ENCODE measurements at places on chromosomes 4 and X.

DNA sequence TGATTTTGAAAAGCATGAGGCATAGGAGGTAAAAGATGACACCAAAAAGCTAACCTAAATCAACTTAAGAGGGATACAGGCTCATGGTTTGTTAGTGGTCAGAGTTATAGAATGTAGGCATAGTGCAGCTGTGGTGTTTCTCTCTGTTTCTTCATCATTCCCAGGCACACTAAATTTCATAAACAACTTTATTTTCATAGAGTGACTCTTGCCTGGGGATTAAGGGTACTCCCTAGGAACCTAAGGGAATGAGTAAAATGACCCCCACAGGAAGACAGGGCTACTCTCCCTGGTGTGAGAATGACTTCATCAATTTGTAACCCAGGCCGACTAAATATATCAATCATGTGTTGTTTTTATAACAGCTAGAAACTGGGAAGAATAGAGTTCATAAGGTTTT is 11.1 kb downstream of the FABP2 start:
- DNase-seq = no peak

DNA sequence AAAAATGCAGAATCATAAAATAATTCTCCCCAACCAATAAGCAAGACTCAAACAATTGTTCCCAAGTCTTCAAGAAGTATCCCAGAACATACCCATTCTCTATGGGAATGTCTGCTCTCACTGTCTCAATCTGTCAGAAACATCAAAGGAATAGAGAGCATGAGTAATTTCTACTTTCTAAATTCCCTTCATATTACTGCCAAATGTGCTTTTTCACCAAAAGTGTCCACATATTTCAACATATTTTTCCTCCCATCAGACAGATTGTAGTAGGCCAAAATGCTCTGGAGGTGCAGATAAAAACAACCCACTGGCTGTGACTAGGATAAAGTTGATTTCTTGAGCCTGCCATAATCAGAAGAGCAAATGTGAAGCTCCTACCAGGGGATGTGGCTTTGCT is 692.0 kb upstream of the FAM241A start:
- DNase-seq = no peak

GRCh38 chrX:150119323-150119722 is 181.0 kb upstream of the EOLA2 start:
- DNase-seq = no peak

DNA sequence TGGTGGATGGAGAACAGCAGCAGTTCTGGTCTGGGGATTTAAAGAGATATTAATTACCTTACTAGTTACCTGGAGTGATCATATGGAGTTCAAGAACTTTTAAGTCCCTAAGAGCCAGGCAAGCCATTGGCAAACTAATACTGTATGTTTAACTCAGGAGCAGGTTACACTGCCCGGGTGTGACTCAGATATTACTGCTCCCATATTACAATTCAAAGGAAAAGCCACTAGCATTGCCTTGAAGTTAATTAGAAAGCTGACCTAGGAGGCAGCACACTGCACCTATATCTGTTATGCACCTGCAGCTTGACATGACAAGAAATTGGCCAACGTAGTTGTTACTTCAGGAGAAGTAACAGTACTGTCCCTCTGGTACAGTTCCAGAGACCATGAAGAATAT is 47.2 kb downstream of the GRK4 start:
- no peak for DNase-seq

GRCh38 chrX:19924285-19924684 is 36.9 kb upstream of the SH3KBP1 start:
- no peak for DNase-seq

- no peak for DNase-seq
Observed at GRCh38 chr4:146053891-146054290, 115.3 kb upstream of the ZNF827 start.

Data from right atrium auricular region (tissue), 2 donors.